Panc1 (cell line): ENCODE measurements at places on chromosomes 7 and 10.

DNA sequence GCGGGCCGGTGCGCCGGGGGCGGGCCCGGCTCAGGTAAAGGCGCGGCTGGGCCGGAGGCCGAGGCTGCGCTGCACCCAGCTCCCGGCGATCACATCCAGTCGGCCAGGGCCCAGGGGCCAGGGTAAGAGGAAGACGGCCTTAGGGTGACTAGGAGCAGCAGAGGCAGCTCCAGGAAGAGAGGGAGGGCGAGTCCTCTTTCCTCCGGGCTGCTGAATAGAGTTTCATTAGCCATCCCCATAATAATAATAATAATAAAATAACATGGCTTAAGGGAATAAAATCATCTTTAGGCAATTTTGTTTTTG lies 44.8 kb upstream of the CDK1 start:
- no peak for DNase-seq

DNA sequence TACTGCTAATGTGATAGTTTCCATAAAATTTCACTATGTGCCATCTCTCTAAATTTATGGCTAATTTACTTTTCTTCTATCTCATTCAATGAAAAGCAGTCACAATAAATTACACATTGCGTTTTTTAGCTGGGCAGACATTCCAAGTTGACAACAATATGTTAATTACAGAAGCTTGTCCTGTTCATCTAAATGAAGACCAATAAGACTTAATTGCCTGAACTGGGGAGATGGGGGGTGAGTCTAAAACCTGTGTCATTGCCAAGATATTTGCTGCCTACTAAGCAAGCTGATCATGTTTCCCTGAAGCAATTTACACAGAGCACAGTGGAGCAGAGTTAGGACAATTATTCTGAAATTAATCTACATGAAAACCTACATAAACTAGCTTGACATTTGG lies 89.3 kb upstream of the ADRB1 start:
- DNase-seq = no peak

DNA sequence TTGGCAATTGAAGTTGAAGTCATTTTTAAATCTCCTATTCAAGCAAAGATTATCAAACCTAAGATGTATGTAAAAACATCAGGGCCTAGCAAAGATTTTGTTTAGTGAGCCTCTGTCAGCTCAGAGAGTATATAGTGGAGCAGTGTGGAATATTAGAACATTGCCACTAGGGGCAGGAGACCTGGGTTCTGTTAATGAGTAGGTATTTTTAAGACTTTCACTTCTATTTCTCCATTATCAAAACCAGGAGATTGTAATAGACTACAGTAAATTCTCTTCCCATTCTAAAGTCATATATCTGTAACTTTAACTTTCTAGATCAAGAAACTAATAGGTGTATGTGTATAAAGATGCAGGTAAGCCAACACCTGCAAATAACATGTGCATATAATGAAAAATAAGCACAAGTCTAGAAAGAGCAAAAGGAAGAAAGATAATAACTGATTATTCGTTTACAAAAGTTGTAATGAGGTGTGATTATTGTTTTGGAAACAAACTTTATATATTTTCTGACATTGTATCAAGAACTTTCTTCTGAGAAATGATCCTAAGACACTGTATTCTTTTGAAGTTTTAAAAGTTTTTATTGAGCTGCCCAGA lies 64.4 kb downstream of the KCND2 start:
- DNase-seq = no peak

GRCh38 chr7:20152511-20152910 lies 64.7 kb downstream of the MACC1 start:
- DNase-seq = no peak

DNA sequence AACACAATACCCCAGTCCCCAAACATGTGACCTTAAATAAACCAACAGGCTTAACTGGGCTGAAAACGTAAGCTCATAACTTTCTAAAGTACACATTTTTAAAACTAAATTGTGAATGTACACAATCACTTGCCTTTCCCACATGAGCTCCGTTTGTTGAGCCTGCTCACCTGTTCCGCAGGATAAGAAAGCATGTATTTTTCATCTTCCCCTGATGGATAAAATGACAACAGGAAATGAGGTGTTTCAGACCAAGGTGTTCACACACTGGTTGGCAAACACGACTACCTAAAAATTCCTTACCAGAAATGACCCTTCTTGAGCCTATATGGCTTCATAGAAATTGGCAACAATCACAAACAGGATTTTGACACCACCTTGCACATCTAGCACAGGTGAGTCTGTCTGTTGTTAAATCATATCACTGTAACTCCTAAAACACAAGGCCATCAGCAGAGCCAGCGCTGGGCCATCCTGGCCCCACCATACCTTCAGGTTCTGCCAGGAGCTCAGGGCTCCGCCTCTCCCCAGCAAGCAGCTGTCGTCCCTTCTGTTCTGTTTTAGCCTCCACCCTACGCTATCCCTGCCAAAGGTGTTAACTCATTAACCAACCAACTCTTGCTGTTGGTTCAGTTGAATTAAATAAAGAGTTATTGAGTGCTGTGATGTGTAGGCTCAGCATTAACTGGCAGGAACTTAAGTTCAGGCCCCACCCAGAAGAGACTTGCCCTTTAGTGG lies 73.6 kb upstream of the RNF32 start:
- no peak for DNase-seq

DNA sequence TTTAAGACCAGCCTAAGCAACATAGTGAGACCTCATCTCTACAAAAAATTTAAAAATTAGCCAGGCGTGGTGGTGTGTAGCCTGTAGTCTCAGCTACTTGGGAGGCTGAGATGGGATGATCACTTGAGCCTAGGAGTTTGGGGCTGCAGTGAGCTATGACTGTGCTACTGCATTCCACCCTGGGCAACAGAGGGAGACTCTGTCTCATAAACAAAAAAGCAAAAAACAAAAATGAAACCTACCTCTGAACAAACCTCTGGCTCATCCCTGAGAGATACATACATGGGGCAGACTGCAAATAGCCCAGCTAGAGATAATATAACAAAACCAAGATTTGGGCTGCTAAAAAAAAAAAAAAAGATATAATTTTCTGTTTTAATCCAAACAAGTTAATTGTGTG lies 19.5 kb downstream of the C10orf67 start:
- DNase-seq = no peak
